GM04504 (cell line): ENCODE measurements at places on chromosomes 7 and 10.

GRCh38 chr10:101616415-101617101 lies 28.4 kb downstream of the DPCD start:
- DNase-seq: no peak

GRCh38 chr7:151566897-151567320 lies 47.2 kb upstream of the RHEB start:
- DNase-seq: peak; percentile 61

GRCh38 chr7:2524808-2525657 lies 5.5 kb downstream of the LFNG start:
- DNase-seq: no peak

DNA sequence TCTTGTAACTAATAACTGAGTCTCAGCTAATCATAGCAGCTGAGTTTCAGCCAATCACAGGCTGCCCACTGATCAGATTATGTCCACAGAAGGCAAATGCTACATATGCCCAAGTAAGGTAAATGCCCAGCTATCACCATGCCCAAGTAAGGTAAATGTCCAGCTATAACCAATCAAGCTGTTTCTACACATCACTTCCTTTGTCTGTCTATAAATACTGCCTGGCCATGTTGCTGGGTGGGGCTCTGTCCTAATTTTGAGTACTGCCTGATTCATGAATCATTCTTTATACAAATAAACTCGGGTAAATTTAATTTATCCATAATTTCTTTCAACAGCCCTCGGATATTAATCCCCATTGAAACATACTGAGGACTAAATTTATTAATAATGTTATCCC lies 312.4 kb downstream of the CACNA2D1 start:
- no peak for DNase-seq

DNA sequence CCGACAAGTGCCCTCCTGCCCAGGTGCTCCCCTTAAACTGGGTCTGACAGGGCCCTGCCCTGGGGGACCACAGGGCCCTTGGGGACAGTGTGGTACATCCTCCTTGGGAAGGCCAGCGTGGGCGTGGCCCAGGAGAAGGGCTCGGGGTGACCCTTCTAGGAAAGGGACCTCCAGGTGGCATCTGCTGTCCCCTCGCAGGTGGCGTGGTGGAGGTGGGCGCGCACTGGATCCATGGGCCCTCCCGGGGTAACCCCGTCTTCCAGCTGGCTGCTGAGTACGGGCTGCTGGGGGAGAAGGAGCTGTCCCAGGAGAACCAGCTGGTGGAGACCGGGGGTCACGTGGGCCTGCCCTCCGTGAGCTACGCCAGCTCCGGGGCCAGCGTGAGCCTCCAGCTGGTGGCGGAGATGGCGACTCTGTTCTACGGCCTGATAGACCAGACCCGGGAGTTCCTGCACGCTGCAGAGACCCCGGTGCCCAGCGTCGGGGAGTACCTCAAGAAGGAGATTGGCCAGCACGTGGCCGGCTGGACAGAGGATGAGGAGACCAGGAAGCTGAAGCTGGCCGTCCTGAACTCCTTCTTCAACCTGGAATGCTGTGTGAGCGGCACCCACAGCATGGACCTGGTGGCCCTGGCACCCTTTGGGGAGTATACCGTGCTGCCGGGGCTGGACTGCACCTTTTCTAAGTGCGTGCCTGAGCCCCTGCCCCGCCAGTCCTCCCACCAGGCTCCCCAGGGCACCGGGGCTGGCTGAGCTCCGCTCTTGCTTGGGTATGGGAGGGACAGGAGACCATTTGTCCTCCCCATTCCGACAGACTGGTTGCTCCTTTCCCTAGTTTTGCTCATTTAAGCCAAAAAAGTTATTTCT lies 972 bp downstream of the PAOX start:
- no peak for DNase-seq

DNA sequence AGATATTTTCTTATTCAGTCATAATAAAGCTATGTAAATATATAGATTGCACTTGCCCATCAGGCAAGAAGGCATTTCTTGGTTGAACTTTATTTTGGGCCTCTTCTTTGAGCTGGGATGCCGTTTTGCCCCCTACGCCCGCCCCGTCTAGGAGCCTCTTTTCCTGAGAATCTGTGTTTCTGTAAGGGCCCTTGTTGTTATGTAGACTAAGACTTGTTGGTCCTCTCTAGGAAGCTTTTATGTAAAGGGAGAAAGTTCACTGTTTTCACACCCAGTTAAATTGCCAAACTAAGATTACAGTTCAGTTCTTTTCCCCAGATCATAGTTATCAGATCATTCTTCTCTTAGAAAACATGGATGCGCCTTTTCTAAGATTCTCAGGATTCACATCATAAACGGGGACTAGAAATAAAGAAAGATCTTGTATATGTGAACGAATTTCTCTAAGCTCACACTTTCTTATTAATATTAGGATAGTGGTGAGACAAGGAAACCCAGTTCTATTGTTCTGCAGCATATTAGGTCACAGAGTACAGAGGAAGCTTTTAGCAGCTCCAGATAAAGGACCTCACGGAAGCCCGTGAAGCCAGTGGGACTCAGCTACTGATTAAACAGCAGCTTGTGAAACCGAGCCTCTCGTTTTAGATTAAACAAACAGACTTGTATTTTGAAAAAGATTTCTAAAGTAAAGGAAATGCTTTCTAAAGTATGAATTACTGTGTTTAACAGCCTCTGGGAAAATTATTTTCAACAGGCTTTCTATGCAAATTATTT lies 3.8 kb downstream of the LMTK2 start:
- DNase-seq: no peak

DNA sequence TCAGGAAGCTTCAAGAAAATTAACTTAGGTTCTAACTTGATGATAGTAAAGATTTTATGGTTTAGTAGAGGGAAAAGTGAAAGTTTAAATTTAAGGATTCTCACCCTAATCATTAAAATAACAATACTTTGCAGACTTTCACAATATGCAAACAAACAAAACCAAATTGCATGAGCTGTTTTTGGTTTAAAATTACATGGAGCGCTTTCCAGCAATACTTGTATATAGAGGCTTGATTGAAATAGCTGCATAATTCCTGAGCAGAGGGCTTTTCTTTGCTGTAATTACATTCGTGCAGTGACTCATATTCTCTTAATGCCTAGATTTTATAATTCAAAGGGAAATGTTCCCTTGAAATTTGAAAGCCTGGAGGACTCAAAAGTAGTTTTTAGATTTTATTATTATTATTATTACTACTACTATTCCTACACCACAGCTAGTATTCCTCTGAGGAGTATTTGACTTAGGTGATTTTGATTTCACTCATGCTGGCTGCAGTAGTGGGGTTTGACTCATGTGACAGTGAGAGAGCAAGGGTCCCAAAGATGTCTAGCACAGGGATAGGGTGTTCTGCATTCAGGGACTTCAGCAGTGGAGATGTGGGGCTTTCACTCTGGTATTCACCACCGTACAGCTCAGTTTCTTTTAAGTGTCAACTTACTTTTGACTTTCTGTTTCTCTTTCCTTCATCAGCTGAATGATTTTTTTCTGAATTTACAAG lies 138.1 kb downstream of the ADAM22 start:
- no peak for DNase-seq

GRCh38 chr7:42024537-42024936 lies 212.5 kb downstream of the GLI3 start:
- no peak for DNase-seq

GRCh38 chr10:130764651-130765050 lies 546.9 kb downstream of the TCERG1L start:
- DNase-seq: no peak

- DNase-seq: no peak
These were observed 231.3 kb upstream of the MKLN1 start for GRCh38 chr7:131096267-131096927.

DNA sequence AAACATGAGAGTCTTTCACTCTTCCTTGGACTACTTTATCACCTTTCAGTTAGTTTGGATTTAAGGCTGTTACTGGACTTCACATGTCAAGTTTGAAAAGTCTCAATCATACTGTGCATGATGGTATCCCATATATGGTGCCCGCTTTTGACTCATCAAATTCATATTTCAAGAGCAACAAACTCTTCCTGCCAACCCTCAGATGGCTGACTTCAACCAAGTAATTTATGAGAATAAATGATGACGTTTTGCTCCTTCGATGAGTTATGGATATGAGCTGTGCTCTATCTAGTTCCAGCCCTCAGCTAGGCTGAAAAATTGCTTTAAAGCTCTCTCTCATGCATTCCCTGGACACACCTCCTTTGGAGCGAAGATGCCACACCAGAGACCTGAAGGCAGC lies 110.3 kb upstream of the RSU1 start:
- DNase-seq: no peak

- DNase-seq: no peak
These were observed 112.5 kb upstream of the GHITM start for GRCh38 chr10:84026821-84027257.
